Thoracic aorta endothelial cell (primary cell): ENCODE measurements at places on chromosomes 3 and 15. TPM values are rescaled to one million over a fixed set of nuclear protein-coding genes. Genes with fewer than 3 reads are reported as not detected.

The IQCH gene
- 2.4 and 2.9 TPM in 2 replicates for total RNA-seq

The LRRN1 gene
- total RNA-seq = 0.07 TPM in 1 of 2 replicates, not detected in the other

The ZNF619 gene
- 6.1 and 8.8 TPM in 2 replicates for total RNA-seq

The DHFR2 gene
- 4.9 and 5.3 TPM in 2 replicates for total RNA-seq

The DISP2 gene
- 0.14 and 0.27 TPM in 2 replicates for total RNA-seq

The C3orf22 gene
- total RNA-seq = not detected in 2 replicates

The BOC gene
- 0.40 and 0.86 TPM in 2 replicates for total RNA-seq

The PPM1L gene
- total RNA-seq = 3.6 and 4.5 TPM in 2 replicates

The CDHR4 gene
- total RNA-seq = not detected in 2 replicates

The HES1 gene
- 27.0 and 33.6 TPM in 2 replicates for total RNA-seq

The GAP43 gene
- not detected in 2 replicates for total RNA-seq

The PCBP4 gene
- total RNA-seq = 23.1 and 23.3 TPM in 2 replicates

The SLC28A2 gene
- not detected in 2 replicates for total RNA-seq

The ATP13A5 gene
- total RNA-seq = not detected in 2 replicates

The DUOXA2 gene
- total RNA-seq = not detected in 2 replicates

The COL8A1 gene
- total RNA-seq = 156 and 212 TPM in 2 replicates

The CORO2B gene
- total RNA-seq = 3.7 and 8.0 TPM in 2 replicates

The GRK7 gene
- total RNA-seq = not detected in 2 replicates

The KLF15 gene
- total RNA-seq = 1.2 and 1.8 TPM in 2 replicates

The MYLK gene
- 17.8 and 41.6 TPM in 2 replicates for total RNA-seq

The NPAP1 gene
- total RNA-seq = not detected in 2 replicates

The DPH3 gene
- total RNA-seq = 23.4 and 27.0 TPM in 2 replicates

The TTC23 gene
- total RNA-seq = 23.8 and 32.4 TPM in 2 replicates

The KPNA4 gene
- total RNA-seq = 66.2 and 79.5 TPM in 2 replicates

The DLEC1 gene
- 0.14 TPM in 1 of 2 replicates, not detected in the other for total RNA-seq

The CTNNB1 gene
- 880 and 912 TPM in 2 replicates for total RNA-seq

The KCNMB3 gene
- 1.5 and 1.6 TPM in 2 replicates for total RNA-seq

The HOMER2 gene
- total RNA-seq = 0.53 and 1.2 TPM in 2 replicates

The AGTR1 gene
- total RNA-seq = not detected in 2 replicates

The MAP6D1 gene
- total RNA-seq = 1.9 and 2.4 TPM in 2 replicates

The CPNE9 gene
- total RNA-seq = not detected in 2 replicates

The SLC35G2 gene
- 21.9 and 27.5 TPM in 2 replicates for total RNA-seq

The CHRM5 gene
- not detected in 2 replicates for total RNA-seq

The FAM227B gene
- 4.8 and 5.7 TPM in 2 replicates for total RNA-seq

The STX19 gene
- total RNA-seq = not detected in 2 replicates

The HDC gene
- total RNA-seq = not detected in 2 replicates

The FILIP1L gene
- total RNA-seq = 25.9 and 30.9 TPM in 2 replicates

The ITIH4 gene
- 0.22 and 0.40 TPM in 2 replicates for total RNA-seq

The NIT2 gene
- 18.4 and 24.3 TPM in 2 replicates for total RNA-seq

The SAMD7 gene
- not detected in 2 replicates for total RNA-seq

The CSPG4 gene
- 0.07 and 0.13 TPM in 2 replicates for total RNA-seq

The TMEM115 gene
- total RNA-seq = 42.3 and 46.7 TPM in 2 replicates

The SERF2 gene
- 238 and 257 TPM in 2 replicates for total RNA-seq

The ITGA11 gene
- 0.14 and 1.2 TPM in 2 replicates for total RNA-seq

The DCLK3 gene
- not detected in 2 replicates for total RNA-seq

The CCDC14 gene
- 60.2 and 62.8 TPM in 2 replicates for total RNA-seq
